ENCODE measurements at places on chromosomes 1 and 21.
A peak's percentile ranks its signal among the peaks of the same experiment; 100 is the strongest.

- no peak for DNase-seq
Observed at GRCh38 chr21:44854391-44854663, 19.2 kb downstream of the PTTG1IP start.

- no peak for DNase-seq
Observed at GRCh38 chr1:187067160-187067559, 238.4 kb downstream of the PLA2G4A start.

GRCh38 chr1:35441926-35442579, 115.2 kb downstream of the KIAA0319L start:
- DNase-seq: no peak

- DNase-seq: no peak
Observed at GRCh38 chr1:83717785-83718184, 281.1 kb downstream of the TTLL7 start.

GRCh38 chr1:27358928-27359313, 7.8 kb downstream of the MAP3K6 start:
- DNase-seq: no peak

DNA sequence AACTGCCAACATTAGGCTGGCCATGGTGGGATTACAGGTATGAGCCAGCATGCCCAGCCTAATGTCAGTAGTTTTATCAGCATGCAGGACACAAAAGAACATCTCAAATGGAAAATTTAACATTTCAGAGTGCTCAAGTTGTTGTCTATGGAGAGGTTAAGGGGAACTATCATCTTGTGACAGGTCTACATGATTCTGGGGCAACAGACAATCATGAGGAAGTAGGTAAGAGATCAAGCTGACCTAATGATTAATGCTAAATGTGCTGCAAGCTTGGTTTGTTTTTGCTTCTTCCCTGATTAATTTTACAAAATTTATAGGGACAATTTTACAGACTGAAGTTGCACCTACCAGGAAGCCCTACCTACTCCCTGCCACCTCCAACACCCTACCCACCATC, 36.6 kb downstream of the FMO4 start:
- DNase-seq: no peak

DNA sequence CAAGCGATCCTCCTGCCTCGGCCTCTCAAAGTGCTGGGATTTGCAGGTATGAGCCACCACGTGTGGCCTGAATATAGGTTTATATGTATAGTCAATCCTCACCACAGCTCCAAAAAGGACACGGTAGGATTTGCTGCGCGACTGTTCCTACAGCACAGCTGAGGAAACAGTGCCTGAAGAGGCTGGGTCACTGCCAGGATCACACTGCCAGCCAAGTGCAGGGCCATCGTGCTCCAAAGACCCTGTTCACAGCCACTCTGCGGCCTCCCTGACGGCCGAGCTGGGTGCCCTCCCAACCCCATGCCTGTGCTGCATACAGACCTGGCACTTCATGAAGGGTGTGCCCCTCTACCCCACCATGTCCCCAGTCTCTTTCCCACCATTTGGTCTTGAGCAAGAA, 71.4 kb downstream of the MRPL37 start:
- DNase-seq: no peak

DNA sequence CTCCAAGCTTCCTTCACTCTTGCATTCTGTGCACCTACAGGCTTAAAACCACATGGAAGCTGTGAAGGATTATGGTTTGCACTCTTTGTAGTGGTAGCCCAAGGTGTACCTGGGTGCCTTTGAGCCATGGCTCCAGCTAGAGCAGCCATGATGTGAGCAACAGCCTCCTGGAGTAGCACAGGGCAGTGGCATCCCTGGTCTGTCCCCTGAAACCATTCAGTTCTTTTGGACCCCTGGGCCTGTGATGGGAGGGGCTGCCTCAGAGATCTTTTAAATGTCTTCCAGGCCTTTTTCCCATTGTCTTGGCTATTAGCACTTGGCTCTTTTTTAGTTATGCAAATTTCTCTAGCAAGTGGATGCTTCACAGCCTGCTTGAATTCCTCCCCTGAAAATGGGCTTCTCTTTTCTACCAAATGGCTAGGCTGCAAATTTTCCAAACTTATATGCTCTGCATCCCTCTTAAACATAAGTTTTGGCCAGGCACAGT, 47.4 kb downstream of the CLCA4 start:
- no peak for DNase-seq

DNA sequence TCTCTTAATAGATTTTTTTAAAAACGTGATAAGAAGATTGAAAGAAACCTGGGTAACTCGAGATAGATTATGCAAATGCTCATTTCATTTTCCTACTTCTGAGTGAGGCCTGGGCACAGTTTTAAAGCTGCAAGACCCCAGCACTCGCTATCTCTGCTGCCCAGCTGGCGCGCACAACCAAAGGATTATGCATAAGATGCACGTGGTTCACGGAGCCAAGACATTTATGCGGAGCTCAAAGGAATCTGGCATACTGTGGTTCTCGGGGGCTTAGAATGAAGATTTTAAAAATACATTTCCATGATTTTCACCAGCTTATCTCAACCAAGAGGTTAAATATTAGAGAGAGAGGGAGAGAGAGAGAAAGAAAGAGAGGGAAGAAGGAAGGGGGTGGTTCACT, 210.9 kb downstream of the DSCAM start:
- DNase-seq: no peak

DNA sequence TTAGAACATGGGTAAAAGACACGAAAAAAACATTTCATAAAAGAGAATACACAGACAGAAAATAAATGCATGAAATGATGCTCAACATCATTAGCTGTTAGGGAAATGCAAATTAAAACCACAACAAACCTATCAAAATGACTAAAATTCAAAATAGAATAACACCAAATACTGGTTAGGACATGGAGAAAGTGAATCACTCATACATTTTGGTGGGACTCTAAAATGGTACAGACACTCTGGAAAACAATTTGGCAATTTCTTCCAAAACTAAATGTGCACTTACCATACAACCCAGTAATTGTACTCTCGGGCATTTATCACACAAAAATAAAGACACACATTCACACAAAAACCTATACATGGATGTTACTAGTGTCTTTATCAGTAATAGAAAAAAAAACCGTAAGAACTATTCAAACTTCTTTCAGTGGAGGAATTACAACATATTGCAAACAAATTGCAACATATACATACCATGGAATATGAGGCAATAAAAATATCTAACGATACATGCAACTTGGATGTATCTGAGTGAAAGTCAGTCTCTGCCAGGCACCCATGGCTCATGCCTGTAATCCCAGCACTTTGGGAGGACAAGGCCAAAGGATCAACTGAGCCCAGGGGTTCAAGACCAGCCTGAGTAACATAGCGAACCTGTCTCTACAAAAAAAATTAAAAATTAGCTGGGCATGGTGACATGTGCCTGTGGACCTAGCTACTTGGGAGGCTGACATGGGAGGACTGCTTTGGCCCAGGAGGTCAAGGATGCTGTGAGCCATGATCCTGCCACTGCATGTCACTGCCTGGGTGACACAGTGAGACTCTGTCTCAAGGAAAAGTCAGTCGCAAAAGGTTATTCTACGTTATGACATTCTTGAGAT, 19.6 kb downstream of the HSF2BP start:
- no peak for DNase-seq

DNA sequence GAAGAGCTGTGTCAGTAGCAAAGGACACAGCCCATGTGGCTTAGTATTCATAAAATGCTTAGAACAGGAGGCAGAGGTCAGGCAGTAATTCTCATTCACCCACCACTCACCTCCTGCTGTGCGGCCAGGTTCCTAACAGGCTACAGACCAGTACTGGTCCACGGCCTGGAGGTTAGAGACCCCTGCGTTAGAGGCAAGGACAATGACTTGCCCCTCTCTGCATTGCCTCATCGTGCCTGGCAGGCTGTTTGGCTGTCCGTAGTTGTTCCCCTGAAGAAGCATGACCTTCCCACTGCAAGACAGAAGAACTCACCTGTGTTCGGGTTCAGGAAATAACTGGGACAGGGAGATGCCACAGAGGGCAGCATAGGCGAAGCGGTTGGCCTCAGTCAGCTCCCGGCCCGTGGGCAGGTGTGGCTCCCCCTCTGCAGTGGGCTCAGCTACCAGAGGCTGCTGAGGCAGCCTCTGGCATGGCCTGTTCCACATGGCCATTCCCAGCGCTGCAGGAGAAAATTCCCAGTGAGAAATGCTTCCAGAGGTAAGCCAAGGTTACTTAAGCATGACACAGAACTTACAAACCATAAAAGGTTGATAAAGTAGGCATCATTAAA, 19.3 kb downstream of the TMCO4 start:
- DNase-seq: no peak

- DNase-seq: no peak
Observed at GRCh38 chr1:13228343-13228781, 2.4 kb upstream of the PRAMEF18 start.

DNA sequence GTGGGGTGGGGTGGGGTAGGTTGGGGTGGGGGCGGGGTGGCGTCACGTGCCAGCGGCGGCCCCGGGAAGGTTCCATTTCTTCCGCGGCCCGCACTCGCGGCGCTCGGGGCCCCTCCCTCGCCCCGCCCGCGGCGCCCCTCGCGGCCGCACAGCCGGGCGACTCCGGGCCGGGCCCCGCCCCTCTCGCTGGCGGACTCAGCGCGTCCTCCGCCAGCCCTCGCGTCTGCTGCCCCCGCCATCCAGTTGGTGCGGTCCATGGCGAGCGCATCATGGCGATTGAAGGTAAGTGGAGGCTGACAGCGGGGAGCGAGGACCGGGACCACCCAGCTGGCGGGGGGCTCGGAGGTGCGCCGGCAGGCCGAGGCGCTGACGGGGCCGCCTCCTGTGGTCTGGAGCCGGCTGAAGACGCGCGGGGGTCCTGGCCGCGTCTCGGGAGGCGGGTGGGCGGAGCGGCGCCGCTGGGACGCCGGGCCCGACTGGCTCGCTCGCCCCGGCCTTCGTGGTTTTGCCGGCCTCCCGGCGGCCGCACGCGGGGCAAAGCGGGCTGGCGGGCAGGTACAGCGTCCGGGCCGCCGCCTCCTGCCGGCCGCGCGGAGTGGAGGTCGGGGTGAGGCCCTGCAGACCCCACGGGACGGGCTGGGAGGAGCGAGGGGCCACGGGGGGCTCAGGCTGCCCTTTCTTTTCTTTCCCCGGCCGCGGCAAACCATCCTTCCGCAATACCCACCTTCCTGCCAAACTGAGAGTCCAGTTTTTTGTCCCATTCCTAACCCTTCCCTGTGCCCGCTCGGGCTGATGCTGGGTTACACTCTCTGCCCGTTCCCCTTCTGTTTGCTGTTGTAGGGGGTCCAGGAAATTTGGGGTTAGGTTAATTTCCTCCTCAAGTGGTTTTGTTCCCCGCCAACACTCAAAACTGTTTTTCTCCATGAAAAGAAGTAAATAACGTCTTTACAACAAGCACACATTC, at the start of gene SYT14:
TSS of gene SYT14 (plus strand) at position 222 of the 964 bp plus-strand sequence. CDS start at position 270, 48 bp downstream.
- DNase-seq: peak; percentile 60

GRCh38 chr1:69167876-69168275, 399.8 kb upstream of the LRRC7 start:
- DNase-seq: peak; percentile 30

DNA sequence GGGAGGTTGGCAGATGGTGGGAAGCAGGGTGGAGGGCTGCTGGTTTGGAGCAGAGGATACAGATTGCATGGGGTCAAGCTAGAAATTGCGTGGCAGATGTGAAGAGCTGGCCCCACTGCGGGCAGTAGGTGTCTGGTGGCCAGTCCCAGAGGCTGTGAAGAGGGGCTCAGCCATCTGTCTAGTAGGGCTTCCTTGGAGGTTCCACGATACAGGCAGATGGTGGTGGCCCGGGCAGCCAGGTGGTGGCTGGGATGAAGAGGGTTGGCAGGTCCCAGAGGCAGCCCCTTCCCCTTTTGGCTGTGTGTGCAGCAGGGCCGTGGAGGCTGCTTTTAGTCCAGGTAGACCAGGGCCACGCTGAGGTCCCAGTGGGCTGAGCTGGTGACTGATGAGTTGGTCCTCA, 16.6 kb downstream of the PSEN2 start:
- no peak for DNase-seq

DNA sequence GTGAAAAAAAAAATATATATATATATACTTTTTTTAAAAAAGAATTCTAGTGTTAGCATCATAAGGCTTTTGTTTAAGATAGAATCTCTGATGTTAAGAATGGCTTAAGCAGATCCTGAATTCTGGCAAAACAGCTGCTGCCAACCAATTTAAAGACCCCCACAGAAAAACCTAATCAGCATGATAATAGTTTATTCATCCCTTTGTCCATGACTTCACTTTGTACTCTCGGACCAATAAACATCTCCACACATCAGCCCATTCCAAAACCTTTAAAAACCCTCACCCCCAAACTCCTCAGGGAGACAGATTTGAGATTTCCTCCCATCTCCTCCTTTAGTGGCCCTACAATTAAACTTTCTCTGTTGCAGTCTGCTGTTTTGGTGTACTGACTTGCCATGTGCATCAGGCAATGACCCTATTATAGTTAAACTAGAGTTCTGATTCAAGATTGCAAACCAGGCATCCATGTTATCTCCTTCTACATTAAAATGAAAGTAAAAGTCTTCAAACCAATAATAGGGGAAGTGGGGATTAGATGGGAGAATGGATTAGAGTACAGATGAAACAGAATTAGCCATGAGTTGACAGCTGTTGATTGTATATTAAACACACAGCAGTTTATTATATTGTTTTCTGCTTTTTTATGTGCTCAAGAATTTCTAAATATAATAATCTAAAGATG, 9.8 kb upstream of the PHTF1 start:
- DNase-seq: no peak

GRCh38 chr1:52060822-52061221, 4.7 kb downstream of the BTF3L4 start:
- DNase-seq: no peak

DNA sequence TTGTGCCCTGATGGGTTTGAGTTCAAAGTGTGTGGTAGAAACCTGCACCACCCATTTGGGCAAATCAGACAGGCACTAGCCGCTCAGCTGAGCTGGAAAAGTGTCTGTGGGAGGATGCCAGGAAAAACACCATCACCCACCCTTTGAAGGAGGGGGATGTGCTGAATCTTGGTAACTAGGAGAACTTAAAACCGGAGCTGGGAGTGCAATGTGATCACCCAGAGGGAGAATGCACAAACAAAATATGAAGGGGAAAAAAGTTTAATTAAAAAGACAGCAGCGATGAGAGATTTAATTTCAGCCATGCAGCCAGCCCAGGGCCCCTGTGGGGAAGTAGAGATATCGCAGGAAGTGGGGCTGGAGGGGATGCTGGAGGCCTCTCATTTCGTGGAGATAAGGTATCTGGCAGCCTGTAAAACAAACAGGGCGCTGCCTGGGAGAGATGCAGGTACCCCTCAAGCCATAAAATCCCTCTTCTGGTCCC, 86.8 kb upstream of the BCAR3 start:
- no peak for DNase-seq

DNA sequence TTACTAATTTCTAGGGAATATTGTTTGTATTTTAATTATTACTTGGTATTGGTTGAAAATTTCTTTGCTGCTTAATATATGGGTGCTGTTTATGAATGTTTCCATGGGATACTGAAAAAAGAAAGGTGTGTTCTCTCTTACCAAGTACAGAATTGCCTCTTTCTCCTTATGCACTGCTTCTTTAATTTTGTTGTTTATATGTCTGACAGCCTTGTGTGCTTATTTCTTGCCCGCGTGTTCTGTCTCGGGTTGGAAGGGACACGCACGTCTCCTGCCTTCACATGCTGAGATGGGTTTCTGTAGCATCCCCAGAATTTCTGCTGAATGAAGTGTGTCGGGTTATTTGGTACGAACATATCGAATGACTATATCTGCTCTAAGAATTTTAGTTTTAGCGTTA, 51.1 kb downstream of the AGPAT3 start:
- DNase-seq: no peak

All from astrocyte (in vitro differentiated cells and primary cell).